NCI-H510A (cell line): ENCODE measurements at places on chromosomes 3 and 15.

- peak; percentile 23 for DNase-seq
Measured at GRCh38 chr3:128950223-128950938, 43.5 kb downstream of the CFAP92 start.

DNA sequence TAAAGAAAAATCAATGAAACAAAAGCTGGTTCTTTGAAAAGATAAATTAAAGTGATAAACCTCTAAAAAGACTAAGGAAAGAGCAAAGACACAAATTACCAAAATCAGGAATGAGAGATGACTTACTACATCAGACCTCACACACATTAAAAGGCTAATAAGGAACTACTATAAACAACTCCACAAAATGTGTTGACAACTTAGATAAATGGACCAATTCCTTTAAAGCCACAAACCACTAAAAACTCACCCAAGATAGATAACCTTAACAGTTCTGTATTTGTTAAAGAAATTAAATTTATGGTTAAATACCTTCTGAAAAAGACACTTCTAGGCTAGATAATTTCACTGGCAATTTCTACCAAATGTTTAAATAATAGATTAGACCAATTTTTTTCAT is 170.4 kb downstream of the SMAD6 start:
- DNase-seq = no peak

GRCh38 chr3:38140326-38141172 is 2.1 kb downstream of the MYD88 start:
- DNase-seq = no peak

- no peak for DNase-seq
Measured at GRCh38 chr15:22950256-22950990, 29.7 kb downstream of the CYFIP1 start.

DNA sequence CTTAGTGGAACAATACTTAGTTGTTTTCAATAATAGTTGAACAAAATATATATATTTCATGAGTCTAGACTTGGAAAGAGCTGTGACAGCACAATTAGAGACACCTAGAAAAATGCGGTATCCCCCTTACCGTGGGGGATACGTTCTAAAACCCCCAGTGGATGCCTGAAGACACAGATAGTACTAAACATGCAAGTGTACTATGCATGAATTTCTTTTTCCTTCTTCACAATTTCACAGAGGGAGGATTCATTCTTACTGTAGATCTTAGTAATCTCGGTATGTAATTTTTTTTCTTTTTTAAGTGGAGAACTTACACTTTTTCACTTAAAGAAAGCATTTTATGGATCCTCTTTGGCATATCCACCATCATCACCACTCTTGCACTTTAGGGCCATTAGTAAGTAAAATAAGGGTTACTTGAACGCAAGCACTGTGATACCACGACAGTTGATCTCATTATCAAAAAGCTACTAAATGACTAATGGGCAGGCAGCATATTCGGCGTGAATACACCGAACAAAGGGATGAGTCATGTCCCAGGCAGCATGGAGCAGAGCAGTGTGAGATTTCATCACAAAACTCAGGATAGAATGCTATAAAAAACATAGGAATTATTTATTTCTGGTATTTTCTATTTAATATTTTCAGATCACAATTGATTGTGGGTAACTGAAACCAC is 72.3 kb upstream of the ZNF280D start:
- no peak for DNase-seq

- no peak for DNase-seq
Measured at GRCh38 chr3:193743702-193744047, 150.7 kb downstream of the OPA1 start.

- DNase-seq = no peak
Measured at GRCh38 chr3:33377489-33377888, 62.7 kb downstream of the UBP1 start.

DNA sequence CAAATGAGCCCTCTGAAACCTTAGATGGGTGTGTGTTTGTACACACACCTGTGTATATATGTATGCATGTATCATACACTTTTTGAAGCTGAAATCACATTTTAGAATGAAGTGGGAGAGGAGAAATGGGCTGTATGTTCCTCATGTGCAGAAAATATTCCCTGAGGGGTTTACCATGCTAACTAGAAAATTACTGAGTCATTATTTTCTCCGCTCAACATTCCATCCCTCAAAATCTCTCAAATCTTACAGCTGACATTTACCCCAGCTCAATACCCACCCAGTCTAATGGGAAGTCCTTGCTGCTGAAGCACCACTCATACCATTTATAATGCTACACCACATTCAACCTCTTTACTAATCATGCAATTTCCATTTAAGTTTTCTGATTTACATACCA is 138.6 kb downstream of the P2RY1 start:
- DNase-seq = no peak

- DNase-seq = no peak
Measured at GRCh38 chr3:4795905-4796304, 183.3 kb upstream of the BHLHE40 start.
